ENCODE measurements at places on chromosomes 4 and X.
A peak's percentile ranks its signal among the peaks of the same experiment; 100 is the strongest.

- DNase-seq: no peak
Measured at GRCh38 chr4:184251670-184251980, 34.0 kb upstream of the ENPP6 start.

DNA sequence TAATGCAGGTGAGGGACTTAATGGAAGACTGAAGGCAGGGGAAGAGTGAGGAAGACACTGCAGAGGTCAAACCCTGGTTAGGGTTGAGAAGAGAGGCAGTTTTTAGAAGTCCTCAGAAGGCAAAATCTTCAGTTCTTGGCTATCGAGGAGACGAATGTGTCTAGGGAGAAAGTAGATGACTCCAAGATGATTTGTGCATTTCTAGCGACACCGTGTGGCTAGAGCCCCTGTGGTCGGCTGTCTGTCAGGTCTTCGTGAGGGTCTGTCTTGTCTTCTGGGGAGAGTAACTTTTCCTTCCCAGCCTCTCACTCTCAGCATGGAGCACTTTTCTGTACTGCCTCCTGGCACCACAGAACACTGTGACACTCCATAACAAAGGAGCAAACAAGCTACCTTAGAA lies 458.1 kb downstream of the STIM2 start:
- no peak for DNase-seq

- DNase-seq: no peak
Measured at GRCh38 chr4:182411391-182411790, 168.2 kb downstream of the TENM3 start.

GRCh38 chr4:36399762-36400353 lies 118.4 kb downstream of the DTHD1 start:
- peak; percentile 39 for DNase-seq

DNA sequence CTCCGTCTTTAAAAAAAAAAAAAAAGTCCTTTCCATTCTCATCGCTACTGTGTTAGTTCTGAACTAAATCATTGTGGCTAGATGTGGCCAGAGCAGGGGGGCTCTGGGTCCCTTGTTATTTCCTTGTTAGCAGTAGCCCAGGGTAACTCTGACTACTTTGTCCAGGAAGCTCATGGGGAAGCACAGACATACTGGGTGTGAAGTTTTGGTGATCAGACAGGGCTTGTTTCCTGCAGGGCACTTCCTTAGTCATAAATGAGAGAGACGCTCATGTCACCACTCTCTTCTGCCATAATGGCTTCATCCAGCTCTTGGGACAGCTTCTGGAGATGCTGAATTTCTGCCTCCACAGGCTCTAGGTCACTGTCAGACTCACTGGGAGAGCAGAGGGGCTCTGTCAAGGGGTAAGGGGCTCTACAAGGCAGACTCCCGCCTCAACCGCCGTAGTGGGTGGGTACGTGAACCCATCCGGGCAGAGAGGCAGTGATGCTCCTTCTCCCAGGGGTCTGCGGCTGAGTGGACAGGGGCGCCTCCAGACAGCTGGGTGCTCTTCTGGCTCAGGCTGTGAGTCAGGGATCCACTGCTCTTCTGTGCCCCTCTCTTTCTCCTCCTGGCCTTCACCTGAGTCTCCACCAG lies 12.9 kb downstream of the STIM2 start:
- DNase-seq: peak; percentile 46

- no peak for DNase-seq
Measured at GRCh38 chr4:172546782-172547181, 621.8 kb upstream of the GALNT7 start.

- no peak for DNase-seq
Measured at GRCh38 chrX:115561605-115562479, 868 bp downstream of the PLS3 start.

DNA sequence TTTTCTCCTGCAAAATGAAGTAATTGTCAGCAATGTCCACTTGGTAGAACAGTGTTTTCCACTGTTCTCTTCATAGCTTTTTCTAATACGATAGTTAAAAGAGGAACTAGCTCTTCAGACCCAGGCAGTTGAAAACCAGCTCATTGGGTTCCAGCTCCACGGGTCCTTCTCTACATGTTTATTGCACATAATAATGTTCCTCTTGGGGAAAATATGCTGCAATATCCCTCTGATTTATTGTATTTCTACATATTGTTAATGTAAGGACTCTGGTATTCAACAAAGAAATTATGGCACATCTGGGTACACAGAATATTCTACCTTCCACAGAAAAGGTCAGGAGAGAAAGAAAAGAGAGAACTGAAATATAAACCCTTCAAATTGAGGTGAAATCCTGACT lies 473.4 kb downstream of the TRIML1 start:
- DNase-seq: no peak

DNA sequence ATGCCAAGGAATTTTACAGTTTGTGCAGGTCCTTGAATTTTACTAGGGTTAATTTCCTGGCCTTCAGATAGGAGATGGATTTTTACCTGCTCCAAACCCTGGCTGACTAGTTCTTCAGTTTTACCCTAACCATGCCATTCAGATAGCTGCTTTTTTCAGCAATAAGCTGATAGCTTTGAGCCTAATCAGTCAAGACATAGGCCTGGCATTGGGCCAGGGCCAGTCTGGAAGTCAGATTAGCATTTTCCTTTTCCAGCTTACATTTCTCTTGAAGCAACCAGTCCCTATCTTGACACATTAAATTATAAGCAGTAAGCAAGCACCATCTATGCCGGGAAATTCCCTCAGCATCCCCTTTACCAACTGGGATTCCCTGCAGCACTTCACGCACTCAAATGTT lies 177.1 kb downstream of the ADGRA3 start:
- no peak for DNase-seq

GRCh38 chrX:123803331-123803983 lies 56.4 kb upstream of the XIAP start:
- no peak for DNase-seq

DNA sequence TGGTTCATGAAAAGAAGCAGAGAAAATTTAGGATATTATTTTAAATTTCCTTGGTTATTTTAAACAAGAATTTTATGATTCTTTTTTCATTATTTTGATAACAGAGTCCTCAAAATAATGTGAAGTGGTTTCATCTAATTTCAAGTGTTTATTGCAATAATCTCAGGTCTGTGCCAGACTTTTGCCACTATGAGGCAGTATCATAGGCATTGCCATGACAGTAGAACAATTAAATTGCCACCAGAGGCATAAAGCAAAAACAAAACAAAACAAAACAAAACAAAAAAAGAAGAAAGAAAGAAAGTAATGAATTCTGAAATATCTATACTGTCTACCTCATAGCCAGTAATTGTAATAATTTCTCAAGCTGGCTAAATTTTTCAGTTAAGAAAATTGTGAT lies 739.2 kb downstream of the KCTD8 start:
- no peak for DNase-seq

DNA sequence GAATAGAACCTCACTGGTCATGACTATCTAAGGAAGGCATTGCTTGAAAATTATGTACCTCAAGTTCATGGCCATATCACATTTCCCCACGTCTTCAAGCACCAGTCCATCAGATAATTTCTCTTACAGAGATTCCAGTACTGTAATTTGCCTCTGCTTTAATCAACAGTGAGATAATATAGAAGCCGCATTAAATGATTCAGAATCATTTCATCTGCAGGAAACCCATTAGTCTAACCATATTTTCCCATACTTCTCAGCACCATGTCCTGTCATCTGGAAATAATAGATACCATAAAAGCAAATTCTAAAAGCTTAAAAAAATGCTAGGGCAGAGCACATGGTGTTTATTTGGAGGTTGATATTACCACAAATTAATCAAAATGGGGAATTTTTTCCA lies 310.3 kb upstream of the SLIT2 start:
- no peak for DNase-seq

- no peak for DNase-seq
Measured at GRCh38 chr4:27635936-27636913, 775.6 kb downstream of the STIM2 start.

DNA sequence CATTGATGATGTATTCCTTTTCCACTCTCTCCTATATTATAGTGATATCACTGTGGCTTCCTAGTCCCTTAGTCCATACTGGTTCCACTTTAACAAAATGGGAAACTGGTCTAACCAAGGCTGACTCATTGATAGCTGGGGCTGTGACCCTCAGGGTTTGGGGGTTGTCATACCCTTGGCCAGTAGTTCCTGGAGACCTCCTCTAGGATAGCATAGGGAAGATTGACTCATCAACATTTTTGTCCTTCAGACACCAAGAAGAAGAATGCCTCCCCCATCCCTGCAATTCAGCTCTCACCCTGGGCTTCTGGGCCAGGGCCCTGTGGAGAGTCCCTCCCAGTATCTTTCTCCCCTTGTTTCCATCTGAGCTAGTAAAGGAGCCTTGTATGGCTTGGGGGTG lies 68.8 kb upstream of the PRPS1 start:
- DNase-seq: no peak

GRCh38 chr4:169151671-169152070 lies 119.1 kb downstream of the SH3RF1 start:
- DNase-seq: no peak

- peak; percentile 17 for DNase-seq
Measured at GRCh38 chrX:53831662-53832635, 145.4 kb upstream of the HUWE1 start.

- DNase-seq: no peak
Measured at GRCh38 chr4:146029147-146029546, 90.5 kb upstream of the ZNF827 start.

DNA sequence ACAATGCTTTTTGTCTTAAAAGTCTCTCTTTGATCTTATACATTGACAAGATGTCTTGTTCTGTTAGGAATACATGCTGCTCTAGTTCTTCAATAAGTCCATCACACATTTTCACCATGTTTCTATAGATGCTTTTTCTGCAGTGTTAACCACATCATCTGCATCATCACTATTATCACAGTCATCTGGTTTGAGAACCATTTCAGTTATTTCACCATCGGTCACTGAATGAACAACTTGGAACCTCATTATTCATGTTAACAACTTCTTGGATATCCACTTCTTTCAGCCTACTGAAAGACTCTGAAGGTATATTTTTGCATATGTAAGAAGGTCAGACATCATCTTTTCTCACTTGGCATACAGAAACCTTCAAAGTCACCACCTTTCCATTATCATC lies 975.2 kb downstream of the STIM2 start:
- DNase-seq: no peak

DNA sequence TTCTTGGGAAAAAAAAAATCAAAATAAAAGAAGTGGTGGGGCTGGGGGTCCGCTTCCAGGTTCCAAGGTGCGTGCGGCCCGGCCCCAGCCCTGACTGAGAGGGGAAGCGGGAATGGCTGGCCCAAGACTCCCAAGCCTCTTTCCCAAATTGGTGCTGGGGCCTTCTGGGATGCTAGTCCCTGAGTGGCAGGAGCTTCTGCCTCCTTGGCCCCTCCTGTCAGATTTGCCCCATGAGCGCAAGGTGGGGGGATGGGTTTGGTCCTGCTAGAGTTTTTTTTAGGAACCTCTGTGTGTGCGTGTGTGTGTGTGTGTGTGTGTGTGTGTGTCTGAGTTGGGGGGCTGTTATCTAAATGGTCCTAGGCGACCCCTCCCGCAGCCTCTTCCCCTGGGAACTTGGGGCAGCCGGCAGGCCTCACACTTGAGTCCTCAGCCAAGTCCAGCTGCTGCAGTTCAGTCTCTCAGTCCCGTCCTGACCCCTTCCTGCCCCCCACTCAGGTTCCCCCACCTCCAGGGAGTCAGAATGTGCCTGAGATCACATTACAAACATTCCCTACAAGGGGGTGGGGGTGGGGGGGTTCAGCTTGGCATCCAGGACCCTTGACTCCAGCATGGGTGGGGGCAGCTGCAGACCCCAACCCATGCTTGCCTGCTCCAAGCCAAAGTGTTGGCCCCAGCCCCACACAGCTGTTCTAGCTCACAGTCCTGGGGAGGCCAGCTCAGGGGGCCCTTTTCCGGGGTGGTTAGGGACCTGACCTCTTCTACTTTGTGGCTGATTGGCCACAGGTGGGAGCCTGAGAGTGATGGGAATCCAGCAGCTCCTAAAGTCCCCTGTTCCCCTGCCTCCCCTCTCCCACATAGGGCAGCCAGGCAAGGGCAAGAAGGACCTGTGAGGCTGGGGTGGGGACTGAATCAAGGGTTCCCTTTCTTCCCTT lies 4.0 kb downstream of the EFNB1 start:
- DNase-seq: no peak

DNA sequence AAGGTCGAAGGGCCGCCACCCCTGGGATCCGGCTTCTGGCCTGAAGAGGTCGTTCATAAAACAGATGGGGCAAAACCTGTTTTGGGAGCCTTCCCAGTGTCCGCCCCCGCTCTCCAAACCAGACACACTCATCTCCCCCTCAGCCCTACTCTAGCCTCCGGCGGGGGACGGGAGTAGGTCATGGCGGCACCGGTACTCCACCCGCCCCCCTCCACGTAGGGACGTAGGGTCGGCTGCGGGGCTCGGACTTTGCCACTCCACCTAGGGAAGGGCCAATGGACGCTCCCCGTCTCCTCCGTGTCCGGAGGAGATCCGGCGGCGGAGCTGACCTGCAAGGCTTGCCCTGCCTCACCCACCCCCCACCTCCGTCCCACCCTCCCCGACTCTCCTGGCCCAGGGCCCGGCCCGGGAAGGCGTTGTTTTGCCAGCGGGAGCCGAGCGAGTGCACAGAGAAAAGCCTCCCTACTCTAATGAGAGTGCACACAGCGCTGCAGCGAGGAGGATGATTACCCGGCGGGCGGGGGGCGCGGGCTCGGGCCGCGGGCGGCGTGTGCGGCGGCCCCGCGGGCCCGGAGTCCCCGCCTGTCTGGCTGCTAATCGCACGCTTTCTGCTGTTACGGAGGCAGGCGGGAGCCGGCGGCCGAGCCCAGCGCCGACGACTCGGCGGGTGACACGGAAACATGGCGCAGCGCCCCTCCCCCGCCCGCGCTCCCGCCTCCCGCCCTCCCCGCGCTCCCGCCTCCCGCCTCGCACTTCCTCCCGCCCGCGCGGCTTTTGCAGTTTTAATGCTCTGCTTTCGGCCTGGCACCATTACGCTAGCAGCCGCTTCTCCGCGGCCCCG lies 8.3 kb upstream of the BCOR start:
- DNase-seq: peak; percentile 54

DNA sequence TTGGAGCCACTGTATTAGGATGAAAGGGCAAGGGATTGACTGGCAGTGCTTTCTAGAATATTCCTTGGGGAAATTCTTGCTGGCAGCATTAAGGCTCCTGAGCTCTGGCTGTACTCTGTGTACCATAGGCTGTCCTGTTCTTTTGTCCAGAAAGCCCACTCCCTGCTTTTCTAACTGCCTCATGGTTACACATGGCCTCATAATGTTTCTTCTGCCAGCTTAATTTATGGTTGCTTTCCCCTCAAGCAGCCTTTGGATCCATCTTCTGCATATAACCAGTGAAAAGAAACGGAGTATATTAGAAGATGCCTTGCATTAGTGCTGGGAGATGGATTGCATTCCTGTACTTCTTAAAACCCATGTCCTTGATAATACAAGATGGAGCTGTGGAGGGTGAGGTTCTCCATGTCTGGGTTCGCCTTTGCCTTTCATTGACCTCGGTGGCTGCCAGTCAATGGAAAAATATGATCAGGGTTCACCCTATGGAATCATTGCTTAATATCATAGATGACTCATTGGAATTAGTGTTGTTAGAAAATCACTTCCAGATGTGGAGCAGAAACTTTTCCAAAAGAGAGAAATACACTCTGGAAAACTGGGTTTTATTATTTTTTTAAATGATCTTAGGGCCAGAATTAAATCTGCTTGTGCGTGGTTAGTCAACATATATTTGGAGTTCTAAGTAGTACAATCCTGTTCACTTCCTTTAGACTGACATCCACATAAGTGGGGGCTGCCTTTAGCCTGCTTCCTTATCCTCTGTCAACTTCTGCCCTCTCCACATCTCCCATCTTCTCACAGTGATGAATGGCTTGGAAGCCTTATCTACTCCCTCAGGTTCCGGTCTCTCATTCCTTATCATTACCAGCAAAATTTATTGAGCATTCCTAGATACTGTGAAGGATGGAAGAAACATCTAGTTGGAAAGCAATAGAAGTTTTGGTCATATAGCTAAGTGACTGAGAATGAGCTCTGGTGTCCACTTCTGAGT lies 24.9 kb downstream of the DOCK11 start:
- DNase-seq: no peak

Measured in naive B cell (primary cell).